Heart left ventricle (tissue), 16 donors: ENCODE measurements at places on chromosomes 2 and 18.

GRCh38 chr18:60122339-60122738, 222.5 kb downstream of the PMAIP1 start:
- DNase-seq: no peak

GRCh38 chr18:42296723-42297122, 341.7 kb downstream of the PIK3C3 start:
- DNase-seq: no peak

DNA sequence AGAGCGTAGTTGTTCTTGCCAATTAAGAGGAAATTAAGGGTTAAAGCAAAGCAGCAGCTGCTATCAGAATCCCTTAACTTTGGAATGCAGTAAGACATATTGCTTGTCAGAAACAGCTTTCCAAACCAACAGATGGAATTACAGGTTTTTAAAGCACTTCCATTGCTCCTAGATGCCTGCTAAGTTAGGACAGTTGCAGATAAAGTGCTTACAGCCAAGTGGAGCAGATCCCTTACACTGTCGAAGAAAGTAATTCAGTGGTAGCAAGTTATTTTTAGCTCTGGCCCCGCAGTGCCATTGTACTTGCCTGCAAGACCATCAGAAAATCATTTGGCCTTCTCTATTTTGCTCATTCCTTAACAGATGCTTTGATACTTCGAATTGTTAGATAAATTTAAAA, 5.4 kb downstream of the PDK1 start:
- DNase-seq: no peak

- no peak for DNase-seq
These were observed 10.4 kb upstream of the ZNF512 start for GRCh38 chr2:27572439-27572838.

DNA sequence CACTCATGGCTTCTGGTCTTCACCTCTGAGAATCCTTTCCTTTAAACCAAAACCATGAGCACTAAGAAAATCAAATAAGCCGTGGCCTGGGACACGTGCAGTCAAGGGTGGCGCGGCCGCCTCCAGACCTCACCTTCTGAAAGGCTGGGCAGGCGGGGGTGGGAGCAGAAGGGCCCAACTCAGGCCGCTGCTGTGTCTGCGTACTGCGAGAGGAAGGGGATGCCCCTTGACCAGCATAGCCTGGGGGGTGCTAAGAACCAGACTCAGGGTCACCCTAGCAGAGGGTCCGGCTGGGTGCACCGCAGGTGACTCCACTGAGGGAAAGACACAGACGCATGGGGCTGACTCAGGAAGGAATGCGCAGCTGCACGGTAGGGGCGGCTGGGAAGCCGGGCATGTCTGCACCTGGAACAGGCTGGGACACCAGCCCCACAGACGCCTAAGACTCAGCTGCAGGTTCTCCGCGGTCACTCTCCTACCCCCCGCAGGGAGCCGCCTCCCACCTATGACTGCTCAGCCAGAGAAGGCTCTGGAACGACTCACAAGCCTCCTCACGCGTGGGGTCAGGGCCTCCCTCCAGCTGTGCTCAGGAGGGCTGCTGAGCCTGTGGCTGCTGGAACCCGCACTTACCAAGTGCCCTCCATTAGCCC, 432.4 kb upstream of the MYT1L start:
- no peak for DNase-seq

DNA sequence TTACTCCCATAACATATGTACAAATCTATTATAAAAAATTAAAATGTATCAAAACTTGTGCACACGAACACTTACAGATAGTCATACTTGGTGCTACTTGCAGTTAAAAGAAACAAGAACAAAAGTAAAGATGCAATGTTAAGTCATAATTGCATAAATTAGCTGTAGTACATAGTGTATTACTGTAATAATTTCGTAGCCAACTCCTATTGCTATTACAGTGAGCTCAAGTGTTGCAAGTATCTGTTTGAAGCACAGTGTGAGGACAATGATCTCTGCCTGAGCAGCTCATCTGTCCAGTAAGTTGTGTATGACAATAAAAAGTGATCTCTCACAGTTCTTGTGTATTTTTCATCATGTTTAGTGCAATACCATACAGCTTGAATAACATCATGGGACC, 7.5 kb upstream of the SERPINB13 start:
- DNase-seq: no peak

GRCh38 chr2:134550566-134551164, 168.1 kb downstream of the TMEM163 start:
- DNase-seq: no peak

DNA sequence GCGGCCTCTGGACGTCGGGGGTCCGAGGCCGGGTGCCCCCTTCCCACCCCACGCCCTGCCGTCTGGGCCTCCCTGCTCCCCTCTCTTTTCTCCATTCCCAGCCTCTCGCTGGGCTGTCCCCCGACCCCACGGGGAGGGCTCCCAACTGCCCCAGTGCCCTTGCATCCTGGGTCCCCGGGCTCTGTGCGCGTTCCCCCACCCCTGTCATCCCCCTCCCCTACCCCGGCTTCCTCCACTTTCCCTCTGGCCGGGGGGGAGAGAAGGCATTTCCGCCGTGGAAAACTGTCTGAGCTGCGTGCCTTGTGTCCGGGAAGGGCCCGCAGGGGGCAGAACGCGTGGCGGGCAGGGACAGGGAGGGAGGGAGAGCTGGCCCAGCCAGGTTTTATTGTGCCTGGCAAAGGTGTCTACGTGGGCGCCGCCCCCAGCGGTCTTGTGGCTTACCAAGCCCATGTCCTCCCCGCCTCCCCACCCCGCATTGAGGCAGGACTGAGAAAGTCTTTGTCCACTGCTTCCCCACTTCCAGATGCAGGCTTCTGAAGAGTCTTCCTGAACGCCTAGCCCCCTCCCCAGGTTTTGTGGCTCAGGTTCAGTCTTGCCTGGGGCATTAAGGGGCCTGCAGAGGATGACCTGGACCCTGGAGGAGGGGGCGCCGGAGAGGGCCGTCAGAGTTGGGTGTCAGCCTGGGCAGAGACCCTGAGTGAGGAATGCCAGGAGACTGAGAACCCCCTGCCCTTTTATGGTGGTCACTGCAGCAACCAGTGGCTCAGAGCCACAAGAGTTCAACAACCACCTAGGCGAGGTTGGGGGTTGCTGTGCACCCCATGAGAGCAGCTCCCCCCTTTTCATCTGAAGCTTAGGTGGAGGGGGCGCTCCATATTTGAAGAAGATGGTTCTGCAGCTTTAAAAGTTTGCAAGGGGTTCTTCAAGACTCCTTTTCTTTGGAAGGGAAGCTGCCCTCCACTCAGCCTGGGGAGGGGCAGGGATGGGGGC, 1.3 kb downstream of the ITM2C start:
- DNase-seq: no peak

DNA sequence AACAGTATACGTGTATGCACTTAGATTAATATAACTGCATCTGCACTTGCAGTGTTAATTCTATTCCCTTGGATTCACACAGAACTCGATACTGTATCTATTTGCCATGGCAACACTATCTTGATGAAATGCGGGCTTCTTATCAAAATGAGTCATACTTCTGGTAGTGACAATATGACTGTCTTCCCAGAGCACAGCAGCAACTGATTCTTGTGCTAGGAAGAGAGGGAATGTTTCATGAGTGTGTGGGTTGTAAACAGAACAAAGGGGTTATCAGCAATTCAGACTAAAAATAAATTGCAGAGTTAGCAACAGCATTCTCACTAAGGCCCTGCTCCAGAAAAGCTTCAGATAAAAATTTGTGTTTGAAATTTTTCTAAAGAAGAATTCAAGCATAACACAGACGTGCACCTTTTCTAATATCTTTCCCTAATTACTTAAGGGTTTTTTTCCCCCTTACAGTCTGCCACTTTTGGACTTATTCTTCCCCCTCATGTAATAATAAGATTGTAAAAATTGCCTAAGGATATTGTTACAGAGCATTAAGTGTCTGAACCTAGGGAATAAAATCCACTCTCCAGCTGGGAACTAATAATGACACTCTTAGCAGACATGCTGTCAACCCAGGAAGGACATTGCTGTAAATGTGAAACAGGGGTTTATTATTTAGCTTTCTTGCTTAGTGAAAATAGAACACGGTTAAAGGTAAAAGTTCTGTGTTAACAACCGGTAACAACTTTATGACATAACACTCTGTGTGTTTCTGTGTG, 99.9 kb upstream of the SLC38A11 start:
- no peak for DNase-seq

DNA sequence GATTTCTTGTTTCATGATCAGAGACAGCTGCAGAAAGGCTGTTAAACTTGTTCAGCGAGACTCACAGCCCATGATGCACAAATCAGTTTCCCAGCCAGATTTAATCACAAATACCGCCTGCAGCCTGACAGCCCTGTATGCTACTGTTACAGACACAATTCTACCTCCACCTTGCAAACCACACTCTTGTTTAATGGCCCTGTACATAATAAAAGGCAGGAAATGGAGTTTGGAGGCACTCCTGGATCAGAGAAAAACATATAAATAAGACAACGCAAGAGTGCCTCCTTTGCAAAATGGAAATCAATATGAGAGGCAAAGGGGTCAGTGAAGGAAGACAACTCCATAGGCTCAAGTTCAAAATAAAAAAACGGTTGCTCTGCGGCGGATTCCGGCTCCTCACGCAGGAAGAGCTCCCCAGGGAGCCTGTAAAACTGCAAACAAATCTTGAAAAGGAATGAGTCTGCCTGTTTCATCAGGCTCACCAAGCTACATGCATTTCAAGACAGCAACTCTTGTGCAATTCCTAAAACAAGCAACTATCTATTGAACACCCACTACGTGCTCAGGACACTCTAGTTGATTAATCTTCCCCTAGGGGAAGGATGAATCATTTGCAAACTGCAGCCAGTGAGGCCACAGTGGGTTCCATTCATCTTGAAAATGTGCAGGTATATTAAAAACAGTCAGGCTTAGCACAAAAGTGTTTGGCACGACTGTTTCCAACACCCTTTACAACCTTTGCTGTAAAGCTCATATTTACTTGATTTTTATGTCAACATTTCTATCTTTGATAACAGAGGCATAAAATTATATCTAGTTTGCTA, 37.5 kb downstream of the TBC1D8 start:
- DNase-seq: no peak

- no peak for DNase-seq
These were observed 209.3 kb upstream of the SOX11 start for GRCh38 chr2:5482929-5483331.

GRCh38 chr18:63105636-63106316, 213.8 kb downstream of the BCL2 start:
- DNase-seq: no peak

- no peak for DNase-seq
These were observed 314.1 kb upstream of the THUMPD2 start for GRCh38 chr2:40093021-40093675.

DNA sequence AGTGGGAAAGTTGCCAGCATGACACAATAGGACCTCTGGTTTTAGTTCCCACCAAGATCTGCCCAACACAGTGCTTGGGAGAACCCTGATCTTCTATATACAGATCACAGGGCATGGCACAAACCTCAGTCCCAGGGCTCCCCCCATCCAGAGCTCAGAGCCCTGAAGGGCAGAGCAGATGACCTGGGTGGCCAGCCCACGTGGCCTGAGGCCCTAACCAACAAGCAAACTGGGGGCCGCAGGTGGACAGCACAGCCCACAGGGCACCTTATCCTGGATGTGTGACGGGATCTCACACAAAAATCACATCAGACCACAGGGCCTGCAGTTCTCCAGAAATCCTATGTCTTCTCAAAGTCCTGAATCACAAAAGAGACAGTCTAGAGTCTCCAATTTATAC, 34.7 kb downstream of the CRACDL start:
- DNase-seq: no peak

- no peak for DNase-seq
These were observed 162.1 kb downstream of the SETBP1 start for GRCh38 chr18:44842588-44843412.

GRCh38 chr2:241495172-241496002, 13.0 kb downstream of the STK25 start:
- no peak for DNase-seq

DNA sequence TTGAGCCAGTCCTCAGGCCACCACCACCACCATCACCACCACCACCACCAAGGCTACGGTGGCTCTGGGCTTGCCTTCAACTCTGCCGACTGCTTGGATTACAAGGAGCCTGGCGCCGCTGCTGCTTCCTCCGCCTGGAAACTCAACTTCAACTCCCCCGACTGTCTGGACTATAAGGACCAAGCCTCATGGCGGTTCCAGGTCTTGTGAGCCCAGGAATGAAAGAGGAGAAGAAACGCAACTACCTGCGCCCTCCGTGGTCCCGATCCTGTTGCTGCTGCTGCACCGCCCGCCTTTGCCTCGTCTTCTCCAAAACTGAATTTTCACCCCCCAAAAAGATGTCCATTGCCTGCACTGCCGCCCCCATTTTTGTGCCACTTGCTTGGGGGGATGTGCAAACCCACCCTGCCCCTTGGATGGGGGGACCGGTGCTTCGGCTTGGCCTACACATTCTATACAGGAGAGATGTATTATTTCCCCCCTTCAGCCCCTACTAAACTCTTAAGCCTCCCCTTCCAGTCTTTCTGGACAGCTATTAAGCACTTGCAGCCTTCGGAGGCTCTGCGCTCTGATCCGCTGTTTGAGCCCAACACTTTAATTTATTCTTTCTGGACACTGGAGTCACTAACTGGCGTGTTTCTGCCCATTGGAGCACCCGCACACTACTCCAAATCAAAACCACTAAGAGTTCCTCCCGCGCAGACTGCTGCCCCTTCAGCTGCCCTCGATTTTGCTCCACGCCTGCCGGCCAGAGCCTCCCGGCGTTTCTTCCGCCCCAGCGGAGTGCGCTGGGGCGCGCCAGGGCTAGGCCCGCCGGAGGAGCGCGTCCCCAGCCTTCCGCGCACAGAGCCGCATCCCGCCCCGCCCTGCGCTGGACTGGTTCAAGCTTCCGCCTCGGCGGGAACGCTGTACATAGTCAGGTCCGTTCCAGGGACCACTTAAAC, 5.7 kb downstream of the OTX1 start:
- DNase-seq: peak; percentile 39

DNA sequence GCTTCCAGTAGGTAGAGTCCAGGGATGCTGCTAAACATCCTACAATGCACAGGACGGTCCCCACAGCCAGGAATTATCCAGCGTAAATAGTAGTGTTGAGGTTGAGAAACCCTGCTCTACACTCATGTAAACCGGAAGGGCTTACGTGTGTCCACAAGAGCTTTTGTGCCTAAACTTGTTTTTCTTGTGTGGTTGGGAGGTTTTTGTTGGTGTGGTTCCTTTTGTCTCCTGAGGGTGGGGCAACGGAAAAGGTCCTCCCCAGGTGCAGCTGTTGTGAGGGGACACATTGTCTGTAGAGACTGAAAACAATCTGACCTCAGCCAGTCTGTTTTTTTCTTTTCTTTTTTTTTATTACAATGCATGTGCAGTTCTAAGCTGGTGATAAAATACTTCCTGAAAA, 72.7 kb upstream of the MGAT5 start:
- no peak for DNase-seq

DNA sequence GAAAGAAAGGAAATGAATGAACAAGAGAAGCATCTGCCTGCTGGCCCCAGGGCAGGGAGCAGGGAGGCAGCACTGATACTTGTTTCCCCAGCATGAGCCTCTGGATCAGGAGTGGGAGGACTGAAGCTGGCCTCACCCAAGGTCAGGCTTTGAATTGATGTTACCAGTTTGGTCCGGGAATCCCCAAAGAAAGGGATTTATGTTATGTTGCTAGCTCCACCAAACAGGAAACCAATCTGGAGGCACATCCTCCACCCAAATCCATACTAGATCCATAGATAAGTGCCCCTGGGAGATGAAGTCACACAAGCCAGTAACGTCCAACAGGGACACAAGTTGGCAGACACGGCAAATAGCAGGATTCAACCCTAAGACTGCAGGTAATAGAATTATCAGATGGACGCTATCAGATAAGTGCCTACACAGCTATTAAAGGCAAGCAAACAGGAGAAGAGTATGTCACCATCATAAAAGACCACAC, 85.9 kb downstream of the MTCL1 start:
- DNase-seq: no peak

GRCh38 chr2:219688560-219689445, 61.4 kb downstream of the SLC4A3 start:
- no peak for DNase-seq

GRCh38 chr18:2994603-2995432, 18.1 kb downstream of the LPIN2 start:
- DNase-seq: no peak
